ENCODE measurements at places on chromosomes 5 and 9.

DNA sequence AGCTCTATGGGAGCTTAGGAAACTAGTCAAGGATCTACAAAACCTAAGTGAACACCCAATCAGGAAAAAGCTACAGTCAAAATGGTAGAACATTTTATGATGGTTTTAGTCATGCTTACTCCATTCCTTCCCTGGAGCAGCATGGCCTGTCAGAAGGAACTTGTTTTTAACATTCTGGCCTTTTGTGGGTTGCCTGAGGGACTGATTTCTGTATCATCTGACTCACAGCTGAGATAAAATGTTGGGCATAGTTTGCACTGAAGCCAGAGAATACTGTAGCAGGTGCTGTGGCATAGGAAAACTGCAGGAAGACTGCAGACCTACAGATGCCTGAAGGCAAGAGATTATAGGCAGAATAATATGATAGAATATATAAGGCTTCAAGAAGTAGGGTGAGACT is 719.6 kb upstream of the GRAMD2B start:
- no peak for DNase-seq

GRCh38 chr5:89228355-89228754 is 345.4 kb upstream of the MEF2C start:
- DNase-seq: no peak

DNA sequence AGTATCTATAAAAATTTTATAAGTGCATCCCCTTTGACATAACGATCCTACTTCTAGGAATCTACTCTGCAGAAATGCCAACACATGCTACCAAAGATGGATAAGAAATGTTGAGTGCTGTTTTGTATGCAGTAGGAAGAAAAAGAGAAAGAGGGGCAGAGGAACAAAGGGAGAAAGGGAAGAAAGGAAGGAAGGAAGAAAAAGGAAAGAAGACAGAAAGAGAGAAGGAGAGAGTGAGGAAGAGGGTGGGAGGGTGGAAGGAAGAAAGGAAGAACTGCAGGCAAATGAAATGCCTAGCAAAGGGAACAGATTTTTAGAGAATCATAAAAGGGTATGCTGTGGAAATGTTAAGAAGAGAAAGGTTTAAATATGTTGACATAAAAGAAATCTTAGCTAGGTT is 48.5 kb upstream of the ALDOB start:
- no peak for DNase-seq

GRCh38 chr9:30349526-30350513 is 2034.6 kb upstream of the ACO1 start:
- no peak for DNase-seq

DNA sequence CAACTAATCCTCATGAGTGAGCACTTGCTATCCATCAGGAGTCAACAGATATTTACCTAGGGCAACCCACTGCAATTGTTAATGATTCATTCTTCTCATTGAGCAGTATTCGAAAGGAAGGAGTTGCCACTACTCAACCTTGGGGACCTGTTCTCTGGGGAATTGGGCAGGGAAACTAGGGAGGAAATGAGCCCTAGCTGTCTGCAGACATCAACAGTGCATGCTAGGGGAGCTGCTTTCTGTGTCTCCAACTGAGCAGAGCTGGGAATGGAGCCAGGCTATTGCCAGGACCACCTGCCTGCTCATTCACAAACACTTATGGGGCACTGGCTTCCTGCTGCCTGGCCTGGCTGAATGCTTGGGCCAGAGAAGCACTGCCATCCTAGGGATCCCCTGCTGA is 183.4 kb downstream of the TMEM38B start:
- DNase-seq: no peak

DNA sequence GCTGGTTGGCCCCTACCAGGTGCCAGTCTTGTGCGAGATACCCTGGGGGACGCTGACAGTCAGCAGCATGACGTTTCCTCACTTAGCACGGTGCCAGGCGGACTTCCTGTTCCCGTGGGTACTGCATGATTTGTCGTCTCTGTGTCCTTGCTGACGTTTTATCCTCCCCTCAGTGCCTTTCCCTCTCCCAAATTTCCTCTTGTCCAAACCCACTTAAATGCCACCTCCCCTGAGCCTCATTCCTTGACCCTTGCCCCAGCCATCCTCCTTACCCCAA is 60.6 kb upstream of the SAP30L start:
- peak; percentile 15 for DNase-seq

DNA sequence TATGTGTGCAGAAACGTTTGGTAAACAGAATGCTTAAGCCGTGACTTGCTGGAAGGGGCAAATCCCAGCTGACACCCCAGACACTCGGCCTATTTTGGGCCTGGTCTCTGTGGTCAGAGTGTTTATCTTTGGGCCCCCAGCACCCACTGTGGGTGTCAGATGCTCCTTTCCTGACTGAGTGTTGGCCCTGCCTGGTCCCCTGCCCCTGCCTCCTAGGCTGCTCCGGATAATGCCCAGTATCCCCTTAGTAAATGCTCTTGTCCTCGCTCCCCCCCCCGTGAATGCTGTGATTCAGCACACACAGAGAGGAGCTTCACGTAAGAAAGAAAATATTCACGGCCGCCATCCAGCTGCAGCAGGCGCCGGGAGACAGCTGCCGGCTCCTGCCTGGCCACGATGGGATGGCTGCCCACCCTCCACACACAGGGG is 11.3 kb upstream of the ANGPTL2 start:
- DNase-seq: no peak

DNA sequence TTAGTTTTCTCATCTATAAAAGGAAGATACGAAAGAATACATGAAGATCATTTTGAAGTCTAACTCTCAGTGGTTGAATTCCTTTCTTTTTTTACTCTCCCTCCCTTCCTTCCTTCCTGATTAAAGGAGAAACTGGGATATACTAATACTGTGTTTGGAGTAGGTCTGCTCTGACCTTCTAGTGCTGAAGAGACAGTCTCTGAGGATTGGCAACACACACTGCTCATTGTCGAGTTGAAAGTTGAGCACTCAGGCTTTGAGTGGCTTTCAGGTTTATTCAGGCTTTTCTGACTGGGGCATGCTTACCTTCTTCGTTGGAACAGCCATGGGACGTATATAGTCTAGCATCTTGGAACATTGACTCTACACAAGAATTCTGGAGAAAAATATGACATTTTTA is 86.9 kb upstream of the RPS23 start:
- no peak for DNase-seq

GRCh38 chr9:70222354-70222753 is 36.4 kb upstream of the SMC5 start:
- DNase-seq: no peak

- DNase-seq: no peak
Measured at GRCh38 chr5:36576721-36577120, 29.7 kb upstream of the SLC1A3 start.

DNA sequence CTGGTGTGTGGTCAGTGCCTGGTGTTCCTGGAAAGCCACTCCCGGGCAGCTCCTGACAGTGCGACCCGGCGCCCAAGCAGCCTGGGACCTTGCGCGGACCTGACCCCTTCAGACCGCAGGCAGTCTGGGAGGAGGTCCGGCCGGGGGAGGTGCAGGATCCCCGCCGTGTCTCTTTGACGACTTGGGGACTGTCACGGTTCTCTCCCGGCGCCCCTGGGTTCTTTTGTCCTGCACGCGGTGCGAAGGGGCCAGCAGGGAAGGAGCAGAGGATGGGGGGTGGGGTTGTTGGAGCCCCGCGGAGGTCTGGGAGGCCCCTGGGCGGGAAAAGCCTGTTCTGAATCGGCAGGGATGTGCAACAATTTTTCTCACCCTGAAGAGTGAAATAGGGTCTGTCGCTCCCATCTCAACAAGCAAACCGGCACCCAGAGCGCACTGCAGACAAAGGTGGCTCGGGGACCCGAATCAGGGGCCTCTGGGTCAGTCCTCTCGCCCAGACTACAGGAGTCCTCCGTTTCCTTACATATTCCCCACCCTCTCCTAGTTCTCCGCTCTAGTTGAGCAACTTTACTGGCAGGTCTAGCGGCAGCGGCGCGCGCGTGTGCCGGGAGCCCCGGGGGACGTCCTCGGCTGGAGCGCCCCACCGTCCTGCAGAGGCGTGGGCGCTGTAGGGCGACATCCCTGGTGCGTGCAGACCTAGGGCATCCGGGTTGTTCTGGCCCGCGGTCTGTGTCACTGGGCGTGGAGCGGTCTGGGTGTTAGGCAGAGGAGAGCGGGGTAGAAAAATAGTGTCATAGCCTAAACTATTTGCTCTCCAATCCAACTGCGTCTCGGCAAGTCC is 1.2 kb downstream of the VCAN start:
- no peak for DNase-seq

Data from CD4-positive, alpha-beta T cell treated with Interleukin-4 for 4 hours (primary cell).